ENCODE measurements at places on chromosomes 5 and 9. TPM values are rescaled to one million over a fixed set of nuclear protein-coding genes. Genes with fewer than 3 reads are reported as not detected.

The CDHR2 gene
- 24.8 TPM for total RNA-seq

DNA sequence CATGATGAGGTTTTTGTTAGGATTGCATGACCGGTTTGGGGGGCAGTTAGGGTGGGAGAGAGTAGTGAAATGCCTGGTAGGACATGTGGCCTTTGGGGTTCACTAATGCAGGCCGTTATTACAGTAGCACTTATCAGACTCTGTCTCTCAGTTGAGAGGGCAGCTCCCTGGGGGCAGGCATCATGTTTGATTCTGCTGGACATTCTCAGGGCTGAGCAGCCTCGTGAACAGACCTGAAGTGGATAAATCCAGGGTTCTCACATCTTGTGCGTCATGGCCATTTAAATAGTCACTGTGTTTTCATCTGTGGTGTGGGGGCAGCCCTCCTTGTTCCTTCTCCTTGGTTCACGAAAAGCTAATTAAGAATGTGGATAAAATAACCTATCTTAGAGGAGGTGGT, 18.9 kb downstream of the KCNN2 start:
- H3K4me1 ChIP-seq = no peaks in the 10 kb centered on the region
- no peak overlapping the region for H3K27ac ChIP-seq
- no peak overlapping the region for H3K4me3 ChIP-seq
- no peaks in the 10 kb centered on the region for H3K36me3 ChIP-seq

The CLIC3 gene
- 9.9 TPM for total RNA-seq

- H3K27me3 ChIP-seq = no peaks in the 10 kb centered on the region
- no peak overlapping the region for H3K4me3 ChIP-seq
- no peaks in the 10 kb centered on the region for H3K36me3 ChIP-seq
These were observed 93.4 kb downstream of the OSTF1 start for GRCh38 chr9:75181750-75182149.

GRCh38 chr5:110757118-110757729, 18.4 kb downstream of the SLC25A46 start:
- H3K27me3 ChIP-seq = no peaks in the 10 kb centered on the region
- no peak overlapping the region for H3K27ac ChIP-seq
- no peaks in the 10 kb centered on the region for H3K36me3 ChIP-seq
- H3K4me3 ChIP-seq = no peak overlapping the region
- H3K4me1 ChIP-seq = no peaks in the 10 kb centered on the region

DNA sequence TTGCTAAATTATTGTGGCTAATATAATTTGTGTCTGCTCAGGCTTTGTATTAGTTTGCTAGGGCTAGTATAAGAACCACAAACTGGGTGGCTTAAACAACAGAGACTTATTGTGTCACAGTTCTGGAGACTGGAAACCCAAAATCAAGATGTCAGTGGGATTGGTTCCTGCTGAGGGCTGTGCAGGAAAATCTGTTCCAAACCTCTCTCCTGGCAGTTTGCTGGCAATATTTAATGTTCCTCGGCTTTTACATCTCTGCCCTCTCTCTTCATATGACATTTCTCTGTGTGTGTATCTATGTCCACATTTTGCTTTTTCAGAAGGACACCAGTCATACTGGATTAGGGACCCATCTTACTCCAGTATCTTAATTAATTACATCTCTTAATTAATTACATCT, 498.8 kb upstream of the CD180 start:
- H3K27me3 ChIP-seq = no peaks in the 10 kb centered on the region
- H3K4me3 ChIP-seq = no peak overlapping the region
- no peak for DNase-seq
- H3K27ac ChIP-seq = no peak overlapping the region
- H3K4me1 ChIP-seq = peaks cover 7% of the 10 kb centered on the region

DNA sequence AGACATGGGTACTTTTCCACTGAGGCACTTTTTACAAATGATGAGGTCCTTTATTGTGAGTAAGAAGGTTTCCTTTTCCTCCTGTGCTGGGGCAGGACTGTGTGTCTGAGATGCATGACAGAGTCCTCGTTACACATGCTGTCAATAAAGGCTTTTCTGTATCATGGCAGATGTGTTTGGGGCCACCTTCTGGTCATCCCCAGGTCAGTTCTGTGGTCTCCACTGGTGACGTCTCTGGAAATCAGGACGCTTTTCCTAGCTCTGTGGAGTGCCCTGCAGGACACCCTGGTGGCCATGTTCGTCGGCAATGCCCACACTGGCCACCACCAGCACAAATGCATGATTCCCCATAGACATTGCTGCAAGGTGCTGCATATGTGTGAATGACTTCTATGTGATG, 2.8 kb downstream of the CMBL start:
- H3K4me3 ChIP-seq = no peak overlapping the region
- no peaks in the 10 kb centered on the region for H3K36me3 ChIP-seq
- no peak overlapping the region for H3K27ac ChIP-seq
- H3K4me1 ChIP-seq = peaks cover 33% of the 10 kb centered on the region
- no peaks in the 10 kb centered on the region for H3K27me3 ChIP-seq

- peak; percentile 51 for DNase-seq
- peak overlapping the region; percentile 63 for H3K27ac ChIP-seq
- H3K27me3 ChIP-seq = no peaks in the 10 kb centered on the region
- no peaks in the 10 kb centered on the region for H3K36me3 ChIP-seq
- H3K4me1 ChIP-seq = peaks cover 16% of the 10 kb centered on the region
- H3K4me3 ChIP-seq = no peak overlapping the region
These were observed 53.8 kb upstream of the CLINT1 start for GRCh38 chr5:157912621-157913325.

DNA sequence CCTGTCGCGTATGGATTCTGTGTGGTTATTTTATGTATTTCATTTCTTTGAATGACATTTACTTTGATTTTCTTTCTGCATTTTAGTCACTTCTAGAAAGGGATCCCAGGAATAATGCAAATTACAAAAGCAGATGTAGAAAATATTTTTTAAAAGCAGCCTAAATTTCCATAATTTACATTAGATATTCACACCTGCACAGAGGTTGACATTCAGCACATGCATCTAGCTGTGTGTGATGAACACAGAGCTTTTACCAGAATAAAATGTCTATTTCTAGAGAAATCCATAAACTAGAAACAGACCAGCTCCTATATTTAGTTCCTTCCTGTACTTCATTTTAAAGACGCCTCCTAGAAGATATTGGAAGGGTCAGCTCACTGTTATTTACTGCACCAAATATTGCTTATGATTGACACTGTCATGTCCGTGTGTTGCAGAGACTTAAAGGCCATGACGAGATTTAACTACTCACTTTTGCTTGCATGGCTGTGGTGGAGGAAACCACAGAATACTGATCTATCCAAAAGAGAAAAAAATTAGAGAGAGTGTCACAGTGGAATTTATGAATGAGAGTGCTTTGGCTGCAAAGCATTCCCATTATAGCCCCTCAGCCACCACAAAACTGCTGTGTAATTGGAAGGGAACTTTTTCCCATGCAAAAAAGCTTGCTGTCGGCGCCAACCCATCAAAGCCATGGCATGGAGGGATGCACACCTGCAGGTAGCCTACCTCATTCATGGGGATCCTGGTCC, 58.1 kb downstream of the EBF1 start:
- H3K4me3 ChIP-seq = no peak overlapping the region
- H3K27me3 ChIP-seq = no peaks in the 10 kb centered on the region
- no peak overlapping the region for H3K27ac ChIP-seq
- peaks cover 7% of the 10 kb centered on the region for H3K4me1 ChIP-seq
- DNase-seq = no peak

The CARD9 gene
- 0.68 TPM for total RNA-seq

The MSMP gene
- not detected for total RNA-seq

The TOR4A gene
- total RNA-seq = 14.4 TPM

The BARHL1 gene
- total RNA-seq = not detected

The GRK6 gene
- 29.3 TPM for total RNA-seq

DNA sequence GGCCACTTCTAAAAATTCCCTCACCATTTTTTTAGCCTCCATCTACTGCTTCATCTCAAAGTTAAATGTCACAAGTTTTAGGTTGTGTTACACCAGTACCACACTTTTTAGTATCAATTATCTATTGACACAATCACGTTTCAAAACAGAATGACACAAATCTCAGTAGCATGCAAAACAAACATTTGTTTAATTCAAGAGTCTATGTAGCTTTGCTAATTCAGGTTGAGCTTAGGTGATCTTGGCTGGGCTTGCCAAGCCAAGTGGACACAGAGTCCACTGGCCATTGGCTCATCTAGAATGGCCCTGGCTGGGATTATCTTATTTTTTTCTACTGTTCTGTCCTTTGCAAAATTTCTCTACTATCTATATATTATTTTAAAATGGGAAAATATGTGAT, 61.9 kb upstream of the JAK2 start:
- no peak overlapping the region for H3K4me3 ChIP-seq
- no peaks in the 10 kb centered on the region for H3K27me3 ChIP-seq
- H3K36me3 ChIP-seq = no peaks in the 10 kb centered on the region
- no peak overlapping the region for H3K27ac ChIP-seq
- no peak for DNase-seq
- H3K4me1 ChIP-seq = no peaks in the 10 kb centered on the region

DNA sequence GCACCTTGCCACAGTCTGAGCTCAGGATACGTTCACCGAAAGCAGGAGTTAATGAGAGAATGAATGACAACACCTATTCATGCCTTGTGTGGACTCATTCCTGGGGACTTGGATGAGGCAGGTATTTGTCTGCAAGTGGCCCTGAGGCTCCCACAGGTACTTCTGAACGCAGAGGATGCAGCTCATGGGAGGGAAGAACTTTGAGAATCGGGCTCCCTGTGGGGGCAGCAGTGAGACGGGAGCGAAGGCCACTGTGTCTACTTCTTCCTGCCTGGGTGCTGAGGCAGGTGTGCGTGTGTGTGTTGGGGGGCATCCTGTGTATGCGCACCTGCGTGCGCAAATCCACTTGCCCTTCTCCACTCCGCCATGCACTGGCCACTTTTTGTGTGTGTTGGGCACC, 42.2 kb downstream of the PTPN3 start:
- DNase-seq = no peak
- H3K27me3 ChIP-seq = no peaks in the 10 kb centered on the region
- no peaks in the 10 kb centered on the region for H3K4me1 ChIP-seq
- H3K4me3 ChIP-seq = no peak overlapping the region

DNA sequence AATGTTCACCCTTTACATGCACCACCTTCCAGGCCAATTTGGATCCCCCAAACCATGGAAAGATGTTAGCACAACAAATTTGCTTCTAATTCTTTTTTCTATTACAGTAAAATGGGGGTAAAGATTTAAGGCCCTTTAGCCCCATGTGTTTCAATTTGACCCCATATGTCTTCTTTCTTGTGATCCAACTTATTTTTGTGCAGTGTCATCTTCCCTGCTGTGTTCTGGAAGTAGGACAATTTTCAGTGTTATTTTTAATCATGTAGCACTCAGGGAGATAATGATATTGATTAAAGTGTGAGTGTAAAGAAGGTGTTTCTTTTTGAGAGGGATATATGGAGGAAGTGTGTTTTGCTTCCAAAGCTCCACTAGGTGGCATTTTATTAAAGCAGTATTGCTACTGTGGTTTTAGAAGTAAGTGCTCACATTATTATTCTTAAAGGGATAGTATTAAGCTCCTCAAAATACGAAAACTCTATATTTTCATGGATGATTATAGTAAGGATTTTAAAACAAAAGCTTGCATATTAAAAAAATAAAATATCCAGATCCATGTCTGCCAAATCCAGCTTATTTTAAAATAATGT, 118.7 kb upstream of the ATP10B start:
- H3K4me3 ChIP-seq = no peak overlapping the region
- H3K36me3 ChIP-seq = no peaks in the 10 kb centered on the region
- no peak overlapping the region for H3K27ac ChIP-seq
- H3K4me1 ChIP-seq = peaks cover 5% of the 10 kb centered on the region
- H3K27me3 ChIP-seq = no peaks in the 10 kb centered on the region
- peak; percentile 31 for DNase-seq

The PCDHB2 gene
- 23.0 TPM for total RNA-seq

The UGT3A1 gene
- 45.1 TPM for total RNA-seq

The CCL19 gene
- total RNA-seq = not detected

The CKMT2 gene
- total RNA-seq = 5.5 TPM

The IL4 gene
- total RNA-seq = not detected

All from hepatocyte (in vitro differentiated cells).